ENCODE measurements at places on chromosomes 16 and 17. TPM values are rescaled to one million over a fixed set of nuclear protein-coding genes. Genes with fewer than 3 reads are reported as not detected.
A peak's percentile ranks its signal among the peaks of the same experiment; 100 is the strongest.

The OR3A3 gene
- not detected for total RNA-seq

The SPHK1 gene
- 7.6 TPM for total RNA-seq

DNA sequence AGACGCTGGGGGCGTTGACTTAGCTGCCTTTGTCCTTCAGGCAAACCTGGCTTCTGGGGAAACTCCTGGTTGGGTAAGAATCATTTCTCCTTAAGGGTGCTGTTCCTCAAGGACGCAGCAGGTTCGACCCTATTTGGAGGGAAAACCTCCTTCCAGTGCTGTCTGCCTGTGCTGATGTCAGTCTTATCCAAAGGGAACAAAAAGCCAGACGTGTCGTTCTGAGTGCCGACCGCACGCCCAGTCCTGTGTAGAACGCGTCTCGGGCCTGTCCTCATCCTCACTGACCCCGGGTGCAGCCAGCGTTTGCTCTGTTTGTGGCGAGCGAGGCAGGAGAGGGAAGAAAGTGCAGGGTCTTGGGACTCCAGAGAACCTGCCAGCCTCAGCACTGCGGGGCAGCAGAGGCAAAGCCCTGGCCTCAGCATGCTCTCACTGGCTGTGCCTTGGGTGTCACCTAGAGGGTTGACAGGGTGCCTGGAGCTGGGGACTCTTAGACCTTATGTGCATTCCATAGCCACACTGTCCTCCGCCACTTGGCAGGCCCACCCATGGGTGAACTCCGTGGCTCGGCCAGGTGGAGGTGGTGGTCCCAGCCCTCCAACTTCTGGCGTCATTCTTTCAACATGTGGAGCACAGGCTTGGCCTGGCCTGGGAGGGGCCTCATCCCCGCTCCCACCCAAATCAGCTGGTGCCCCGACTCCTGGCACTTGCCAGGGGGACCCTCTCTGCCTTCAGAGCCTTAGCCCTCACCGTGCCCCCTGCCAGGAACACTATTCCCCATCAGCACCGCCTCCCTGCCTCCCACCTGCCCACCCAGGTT, 6.0 kb downstream of the SNN start:
- DNase-seq, result no peak

The CPHXL2 gene
- not detected for total RNA-seq

DNA sequence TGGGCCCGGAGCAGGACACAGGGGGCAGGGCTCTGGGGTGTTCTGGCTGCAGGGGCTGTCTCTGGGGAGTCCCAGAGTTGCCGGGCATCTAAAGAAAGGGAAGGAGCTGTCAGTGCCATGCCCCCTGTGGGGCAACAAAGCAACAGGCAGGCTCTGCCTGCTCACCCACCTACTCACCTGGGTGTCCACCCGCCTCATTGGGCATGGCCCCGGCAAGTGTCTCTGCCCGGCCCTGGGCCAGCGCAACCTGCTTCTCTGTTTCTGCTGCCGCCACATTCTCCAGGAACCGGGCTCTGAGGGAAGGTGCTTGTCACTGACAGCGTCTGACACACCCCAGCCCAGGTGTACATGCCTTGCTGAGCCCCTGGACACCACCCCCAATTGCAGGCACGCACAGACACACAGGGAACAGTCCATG, 7.3 kb downstream of the TMEM208 start:
- DNase-seq, result no peak

DNA sequence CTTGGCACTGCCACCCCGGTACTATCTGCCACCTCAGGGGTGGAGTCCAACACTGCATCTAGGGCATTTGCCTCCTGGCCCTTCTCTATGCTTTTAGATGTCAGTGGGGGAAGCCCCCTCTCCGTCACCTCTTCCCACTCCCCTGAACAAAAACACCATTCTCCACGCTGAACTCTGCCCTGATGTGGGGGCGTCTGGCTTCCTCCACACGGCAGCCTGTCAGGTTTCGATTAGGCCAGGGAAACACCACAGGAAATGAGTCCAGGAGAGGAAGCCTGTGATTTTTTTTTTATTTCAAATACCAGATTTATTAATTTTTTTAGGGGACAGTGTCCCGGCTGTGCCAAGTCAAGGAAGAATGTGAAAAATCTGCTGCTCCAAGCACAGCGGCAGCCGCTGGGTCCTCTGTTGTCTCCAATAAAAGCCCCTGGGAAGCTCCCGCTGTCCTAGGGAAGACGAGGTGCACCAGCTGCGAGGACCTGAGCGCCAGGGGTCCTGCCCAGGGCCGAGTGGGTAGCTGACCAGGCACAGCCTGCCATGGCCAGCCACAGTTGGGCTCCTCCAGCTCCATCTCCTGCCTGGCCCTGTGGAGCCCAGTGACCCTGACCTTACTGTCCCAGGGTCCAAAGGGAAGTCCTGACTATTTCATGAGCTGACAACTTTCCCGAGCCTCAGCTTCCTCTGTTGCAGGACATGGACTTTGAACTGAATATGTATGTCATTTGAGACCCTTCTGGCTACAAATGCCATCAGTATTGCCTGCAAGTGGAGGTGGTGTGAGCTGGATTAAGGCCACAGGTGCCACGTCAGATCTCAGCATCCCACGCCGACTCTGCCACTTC, 336.7 kb downstream of the FOXL1 start:
- DNase-seq, result no peak

- DNase-seq, result no peak
Measured at GRCh38 chr16:8622315-8622656, 788 bp downstream of the METTL22 start.

The ABCC12 gene
- total RNA-seq, result not detected

The CMTM2 gene
- not detected for total RNA-seq

GRCh38 chr16:11296351-11296705, 15.2 kb upstream of the PRM1 start:
- DNase-seq, result no peak

GRCh38 chr16:86479419-86479818, 30.9 kb upstream of the FOXF1 start:
- peak; percentile 74 for DNase-seq

- peak; percentile 55 for DNase-seq
Measured at GRCh38 chr17:285751-286422, 66.7 kb downstream of the RPH3AL start.

DNA sequence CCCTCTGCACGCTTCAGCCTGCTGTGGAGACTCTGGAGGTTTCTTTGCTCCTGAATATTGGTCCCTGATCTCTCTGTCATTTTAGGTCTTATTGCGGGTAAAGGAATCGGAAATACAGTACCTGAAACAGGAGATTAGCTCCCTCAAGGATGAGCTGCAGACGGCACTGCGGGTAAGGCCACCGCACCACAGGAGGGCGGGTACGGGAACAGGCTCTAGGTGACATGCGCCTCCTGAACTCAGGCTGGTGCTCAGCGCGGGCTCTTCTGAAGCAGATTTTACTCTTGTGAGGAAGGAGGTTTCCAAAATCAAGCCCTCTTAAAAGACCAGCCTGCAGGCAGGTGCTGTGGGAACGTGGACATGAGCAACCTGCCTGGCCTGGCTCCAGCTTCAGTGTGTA, 29.8 kb downstream of the PLD6 start:
- no peak for DNase-seq

The WNT9B gene
- total RNA-seq, result not detected

The SLC6A2 gene
- total RNA-seq, result 0.14 TPM

The KRT12 gene
- not detected for total RNA-seq

DNA sequence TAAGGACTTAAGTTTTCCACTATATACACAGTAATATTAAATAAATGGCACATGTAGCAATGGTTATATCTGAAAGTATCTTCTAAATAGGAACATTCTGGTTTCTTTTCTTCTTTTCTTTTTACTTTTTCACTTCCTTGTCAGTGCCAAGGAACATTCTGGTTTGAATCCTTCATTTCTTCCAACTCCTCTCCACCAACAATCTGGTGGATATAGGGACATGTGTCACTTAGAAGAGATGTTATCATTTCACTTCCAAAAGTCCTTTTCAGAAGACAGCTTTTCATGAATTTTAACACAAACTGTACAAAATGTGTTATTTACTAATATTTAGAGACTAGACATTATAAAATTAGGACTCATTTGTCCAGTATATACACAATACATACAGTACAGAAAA, 7.9 kb upstream of the GOT2 start:
- DNase-seq, result no peak

DNA sequence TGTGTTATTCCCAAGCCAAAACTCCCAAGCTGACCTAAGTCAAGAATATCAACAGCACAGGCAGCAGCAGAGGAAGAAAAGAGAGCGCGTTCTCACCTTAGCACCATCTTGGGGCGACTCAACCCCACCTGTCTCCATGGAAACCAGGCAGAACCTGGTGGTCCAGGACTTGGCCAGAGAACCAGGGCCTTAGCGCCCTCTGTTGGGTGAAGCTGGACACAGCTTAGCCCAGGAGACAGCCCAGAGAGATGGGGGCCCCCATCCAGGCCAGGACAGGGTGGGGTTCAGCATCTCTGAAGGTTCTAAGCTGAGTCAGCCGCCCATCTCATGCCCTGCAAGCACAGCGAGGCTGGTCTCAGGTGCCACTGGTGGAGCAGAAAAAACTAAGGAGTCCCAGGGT, 60.1 kb upstream of the TMEM132E start:
- DNase-seq, result no peak

The SOCS7 gene
- total RNA-seq, result 18.6 TPM

GRCh38 chr16:51982715-51983680, 563.9 kb downstream of the TOX3 start:
- no peak for DNase-seq
